ENCODE measurements at places on chromosomes 6 and 20.

GRCh38 chr6:161073930-161074329 is 82.4 kb downstream of the MAP3K4 start:
- DNase-seq = no peak

DNA sequence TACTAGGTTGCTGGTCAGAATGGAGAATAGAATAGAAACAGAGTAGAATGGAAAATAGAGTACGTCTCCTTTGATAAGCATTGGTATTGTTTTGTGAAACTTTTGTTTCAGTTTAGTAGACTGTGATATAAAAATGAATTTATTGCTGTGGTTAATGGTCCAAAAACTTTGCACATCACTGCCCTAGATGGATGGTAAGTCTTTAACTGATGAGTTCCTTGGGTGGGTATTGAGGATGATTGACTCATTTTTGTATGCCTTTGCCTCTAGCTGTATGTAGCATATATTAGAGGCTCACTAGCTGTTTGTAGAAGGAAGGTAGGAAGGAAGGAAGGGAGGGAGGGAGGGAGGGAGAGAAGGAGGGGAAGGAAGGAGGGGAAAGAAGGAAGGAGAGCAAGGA is 48.3 kb downstream of the ZDHHC14 start:
- DNase-seq = no peak

- DNase-seq = no peak
Measured at GRCh38 chr6:26094036-26094435, 6.8 kb downstream of the HFE start.

DNA sequence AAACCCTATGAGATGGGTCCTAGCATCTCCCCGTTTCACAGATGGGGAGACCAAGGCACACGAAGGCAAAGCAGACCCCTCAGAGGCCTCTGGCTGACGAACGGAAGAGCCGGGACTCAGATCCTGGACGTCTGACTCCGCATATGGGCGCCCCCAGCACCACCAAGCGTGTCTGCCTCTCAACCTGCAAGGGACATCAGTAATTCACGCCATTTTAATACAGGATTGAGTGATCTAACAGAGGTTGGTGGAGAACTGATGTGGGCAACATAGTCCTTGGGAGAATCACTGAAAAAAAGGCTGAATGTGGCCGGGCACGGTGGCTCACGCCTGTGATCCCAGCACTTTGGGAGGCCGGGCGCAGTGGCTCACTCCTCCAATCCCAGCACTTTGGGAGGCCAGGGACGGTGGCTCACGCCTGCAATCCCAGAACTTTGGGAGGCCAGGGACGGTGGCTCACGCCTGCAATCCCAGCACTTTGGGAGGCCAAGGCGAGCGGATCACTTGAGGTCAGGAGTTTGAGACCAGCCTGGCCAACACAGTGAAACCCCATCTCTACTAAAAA is 206.6 kb downstream of the DLL1 start:
- DNase-seq = no peak

- no peak for DNase-seq
Measured at GRCh38 chr6:41373627-41373918, 38.2 kb downstream of the NCR2 start.

DNA sequence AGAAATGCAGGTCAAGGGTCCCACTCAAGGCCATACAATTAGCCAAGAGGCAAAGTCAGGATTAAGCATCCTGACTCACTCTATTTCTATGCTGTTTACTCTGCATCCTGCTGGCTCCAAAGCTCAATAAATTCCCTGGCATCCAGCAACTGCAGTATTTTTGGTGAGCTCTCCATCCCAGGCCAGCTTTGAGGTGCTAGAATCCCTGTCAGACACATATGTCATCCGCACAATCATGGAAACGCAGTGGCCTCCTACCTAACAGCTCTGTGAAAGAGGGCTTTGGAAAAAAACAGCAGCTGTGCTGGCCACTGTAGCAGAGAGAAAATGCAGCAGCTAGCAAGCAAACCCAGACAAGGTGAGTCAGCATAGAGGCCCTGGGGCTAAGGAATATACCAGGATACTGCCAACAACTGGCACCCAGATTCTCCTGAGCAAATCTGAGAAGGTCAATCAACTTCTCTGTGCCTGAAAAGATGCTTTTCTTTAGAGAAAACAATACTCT is 58.4 kb downstream of the ANKEF1 start:
- DNase-seq = no peak

- DNase-seq = no peak
Measured at GRCh38 chr20:17969884-17970409, 1.1 kb downstream of the MGME1 start.

GRCh38 chr6:107264357-107264840 is 149.1 kb upstream of the BEND3 start:
- DNase-seq = no peak

GRCh38 chr6:56280126-56280525 is 32.7 kb upstream of the COL21A1 start:
- DNase-seq = no peak

GRCh38 chr6:28940294-28940857 is 16.6 kb upstream of the TRIM27 start:
- DNase-seq = no peak

GRCh38 chr6:133681891-133682290 is 207.0 kb upstream of the TCF21 start:
- DNase-seq = no peak

- DNase-seq = no peak
Measured at GRCh38 chr6:27825025-27825793, 87.0 kb downstream of the OR2B2 start.

DNA sequence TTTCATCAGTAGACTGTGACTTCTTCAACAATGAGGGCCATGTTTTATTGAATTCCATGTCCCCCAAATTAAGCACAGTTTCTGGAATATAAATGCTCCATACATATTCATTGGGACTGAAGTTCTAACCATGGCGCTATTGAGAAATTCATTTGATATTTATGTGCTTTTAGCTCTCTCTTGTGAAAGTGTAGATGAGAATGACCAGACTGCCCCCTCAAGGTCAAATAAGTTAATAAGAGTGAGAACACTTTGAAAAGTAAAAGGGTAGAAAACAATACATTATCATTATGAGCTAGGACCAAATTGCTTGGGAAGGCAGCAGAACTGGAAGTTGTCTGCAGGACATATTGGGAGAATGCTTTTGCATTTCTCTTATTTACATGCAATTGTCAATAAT is 597.9 kb downstream of the EPM2A start:
- DNase-seq = no peak

DNA sequence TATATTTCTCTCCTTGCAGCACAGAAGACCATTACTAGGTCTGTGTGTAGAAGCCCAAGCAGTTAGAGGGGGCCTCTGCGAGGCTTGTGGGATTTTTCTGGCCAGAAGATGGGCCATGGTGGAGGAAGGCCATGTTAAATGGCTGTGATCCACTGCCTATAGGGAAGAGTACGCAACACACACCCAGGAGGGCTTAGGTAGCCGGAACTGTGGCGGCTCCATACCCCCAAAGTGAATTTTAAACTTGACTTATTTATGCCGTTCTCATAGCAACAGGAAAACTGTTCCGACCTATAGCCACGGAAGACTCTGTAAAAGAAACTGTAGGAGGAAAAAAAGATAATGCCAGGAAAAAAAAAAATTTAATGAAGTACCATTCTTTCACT is 69.5 kb downstream of the SLX4IP start:
- no peak for DNase-seq

- no peak for DNase-seq
Measured at GRCh38 chr20:41287327-41287726, 30.2 kb downstream of the ZHX3 start.

DNA sequence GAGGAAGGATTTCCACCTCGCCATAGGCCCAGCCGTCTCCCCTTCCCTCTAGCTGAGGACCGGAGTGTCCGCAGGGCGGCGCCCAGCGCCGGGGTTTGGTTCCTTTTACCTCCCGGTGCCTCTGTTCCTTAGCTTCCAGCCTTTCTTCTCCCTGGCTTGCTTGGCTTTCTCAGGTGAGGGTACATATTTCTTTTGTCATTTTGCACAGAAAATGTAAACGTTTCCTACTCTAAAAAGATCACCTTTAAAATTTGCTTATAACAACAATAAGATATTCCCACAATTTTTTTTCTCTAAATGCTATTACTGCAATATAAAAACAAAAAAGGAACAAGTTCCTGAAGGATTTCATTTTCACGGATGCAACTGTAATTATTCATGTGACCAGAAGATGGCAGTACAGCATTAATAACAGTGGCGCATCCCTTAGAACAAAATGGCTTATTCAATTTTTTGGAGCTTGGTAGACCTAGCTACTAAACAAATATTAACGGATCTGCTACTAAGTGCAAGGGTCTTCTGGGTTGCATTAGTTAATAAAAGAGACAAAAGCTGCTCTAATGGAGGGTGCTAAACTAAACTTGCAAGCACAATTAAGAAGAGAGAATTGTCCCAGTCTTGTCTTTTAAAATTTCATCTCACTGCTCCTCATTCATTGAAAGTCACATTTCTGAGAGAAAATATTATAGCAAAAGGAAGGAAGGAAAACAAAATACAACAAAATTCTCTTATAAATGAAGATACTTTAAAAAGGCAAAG is 172.9 kb downstream of the ADGRG6 start:
- DNase-seq = no peak

DNA sequence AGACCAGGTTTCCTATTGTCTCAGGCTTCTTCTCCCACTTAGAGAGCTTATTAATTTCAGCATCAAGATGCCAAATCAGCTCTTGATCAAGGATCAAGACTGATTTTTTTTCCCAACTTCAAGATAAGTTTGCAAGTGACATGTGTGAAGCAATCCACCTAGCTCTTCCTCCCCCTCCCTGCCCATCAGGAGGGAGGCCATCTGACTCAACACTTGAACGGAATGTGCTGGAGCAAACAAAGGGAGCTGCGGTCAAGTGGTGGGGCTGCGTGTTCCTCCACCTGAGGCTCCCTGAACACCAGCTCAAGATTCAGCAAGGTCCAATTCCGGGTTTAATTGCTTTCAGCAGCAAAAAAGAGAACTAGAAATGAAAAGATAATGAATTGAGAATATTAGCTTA is 38.7 kb downstream of the TTI1 start:
- no peak for DNase-seq

DNA sequence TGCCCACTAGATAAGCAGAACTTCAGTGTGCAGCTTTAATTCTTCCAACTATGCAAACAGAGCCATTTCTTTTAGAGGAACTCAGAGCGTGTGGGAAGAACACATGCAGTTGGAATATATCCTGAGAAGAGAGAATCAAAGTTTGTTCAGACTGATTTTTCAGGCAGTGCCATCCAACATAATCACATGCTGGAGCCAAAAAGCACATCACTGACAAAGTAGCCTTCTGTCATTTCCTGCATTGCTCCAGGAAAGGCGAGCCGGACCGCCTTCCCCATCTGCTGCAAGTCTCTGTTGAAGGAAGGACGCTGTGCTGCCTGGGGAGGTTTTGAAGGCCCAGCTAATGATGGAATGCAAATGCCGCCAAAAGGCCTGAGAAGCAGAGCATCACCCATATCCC is 98.4 kb downstream of the DOK5 start:
- DNase-seq = no peak

DNA sequence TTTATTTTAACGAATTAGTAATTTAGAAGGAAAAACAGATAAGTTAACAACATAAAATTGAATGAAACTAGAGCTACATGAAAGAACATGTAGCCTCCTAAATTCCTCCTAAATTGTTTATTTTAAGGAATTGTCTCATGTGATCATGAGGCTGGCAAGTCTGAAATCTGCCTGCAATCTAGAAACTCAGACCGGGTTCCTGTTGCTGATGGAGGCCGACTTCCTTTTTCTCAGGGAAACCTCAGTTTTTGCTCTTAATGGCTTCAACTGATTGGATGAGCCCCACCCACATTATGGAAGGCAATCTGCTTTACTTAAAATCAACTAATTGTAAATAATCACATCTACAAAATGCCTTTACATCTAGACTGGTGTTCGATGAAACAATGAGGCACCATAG is 267.6 kb upstream of the PRND start:
- no peak for DNase-seq

GRCh38 chr6:89482126-89482525 is 49.2 kb downstream of the ANKRD6 start:
- no peak for DNase-seq

GRCh38 chr6:141726248-141726647 is 406.5 kb upstream of the GJE1 start:
- no peak for DNase-seq

DNA sequence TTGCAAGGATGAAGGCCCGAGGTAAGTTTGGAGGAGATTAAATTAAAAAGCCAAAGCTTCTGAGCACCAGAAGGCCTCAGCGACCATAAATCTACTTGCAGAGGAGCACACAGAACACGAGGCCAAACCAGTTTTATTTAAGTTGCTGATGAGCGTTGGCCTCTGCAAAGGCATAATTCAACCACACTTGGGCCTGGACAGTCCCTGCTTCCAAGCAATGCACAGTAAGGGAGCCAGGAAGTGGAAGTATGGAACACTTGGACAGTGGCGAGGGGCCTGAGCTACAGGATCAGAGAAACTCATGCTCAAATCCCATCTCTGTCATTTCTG is 92.8 kb downstream of the PTPRT start:
- no peak for DNase-seq

- no peak for DNase-seq
Measured at GRCh38 chr20:51958099-51959065, 156.1 kb upstream of the SALL4 start.

DNA sequence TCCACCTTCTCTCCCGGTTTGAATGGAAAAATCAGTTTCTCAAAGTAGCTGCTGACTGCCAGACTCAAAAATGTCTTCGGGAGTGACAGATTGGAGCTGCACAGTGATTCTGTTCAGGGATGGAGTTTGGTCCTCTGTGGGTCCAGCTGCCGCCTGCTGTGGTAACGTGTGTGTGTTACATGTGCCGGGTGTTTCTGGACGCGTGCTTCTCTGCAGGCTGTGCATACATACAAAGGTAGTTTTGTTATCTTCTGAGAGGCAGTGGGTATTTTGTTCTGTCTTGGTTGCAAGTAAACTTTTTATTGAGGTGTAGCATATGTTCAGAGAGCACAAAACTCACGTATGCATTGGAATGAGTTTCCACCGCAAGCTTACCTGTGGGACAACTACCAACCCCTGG is 41.3 kb upstream of the NAA20 start:
- DNase-seq = peak; percentile 7

DNA sequence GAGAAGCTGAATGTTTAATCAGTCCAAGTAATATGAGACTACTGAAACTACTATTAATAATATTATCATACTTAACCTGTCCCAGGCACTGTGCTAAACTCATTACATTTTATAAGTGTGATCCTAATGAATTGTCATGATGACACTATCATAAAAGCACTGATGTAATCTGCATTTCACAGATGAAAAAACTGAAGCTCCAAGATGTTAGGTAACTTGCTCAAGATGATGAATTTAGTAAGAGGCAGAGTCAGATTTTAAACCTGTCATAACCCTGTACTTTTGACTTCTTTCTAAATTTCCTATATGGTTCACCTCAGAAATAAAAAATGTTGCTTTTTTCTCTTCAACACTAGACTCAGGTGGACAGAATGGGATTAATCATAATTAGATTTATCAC is 237.6 kb downstream of the ALDH8A1 start:
- DNase-seq = no peak

- DNase-seq = no peak
Measured at GRCh38 chr6:23413327-23414050, 712.5 kb upstream of the NRSN1 start.

DNA sequence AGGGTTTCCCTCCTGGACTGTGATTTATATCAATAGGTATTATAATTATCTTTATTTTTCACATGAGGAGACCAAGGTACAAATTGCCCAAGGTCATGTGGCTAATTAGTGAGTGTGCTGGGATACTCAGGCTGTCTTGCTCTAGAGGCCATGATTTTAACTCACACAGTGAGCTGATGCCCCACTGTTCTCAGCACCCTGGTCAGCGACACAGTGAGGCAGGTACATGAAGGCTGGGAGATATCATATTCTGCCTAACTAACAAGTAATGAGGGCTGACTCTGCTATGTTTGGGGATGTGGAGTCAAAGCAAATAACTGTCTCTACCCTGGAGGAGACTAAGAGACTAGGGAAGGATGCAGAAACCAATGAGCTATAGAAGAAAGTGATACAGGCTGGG is 501.1 kb downstream of the PTPRT start:
- no peak for DNase-seq
